ENCODE measurements at places on chromosomes 3 and 15. TPM values are rescaled to one million over a fixed set of nuclear protein-coding genes. Genes with fewer than 3 reads are reported as not detected.

BUB1B gene
- total RNA-seq: 74.6 TPM

RPS27L gene
- total RNA-seq: 206 TPM

FANCD2OS gene
- not detected for total RNA-seq

DUOXA2 gene
- not detected for total RNA-seq

MEX3B gene
- 1.0 TPM for total RNA-seq

ATR gene
- 31.0 TPM for total RNA-seq

PSTPIP1 gene
- 142 TPM for total RNA-seq

UBAP1L gene
- total RNA-seq: 5.9 TPM

NAALADL2 gene
- not detected for total RNA-seq

FAM81A gene
- total RNA-seq: 1.2 TPM

TFG gene
- 59.4 TPM for total RNA-seq

SLC38A3 gene
- total RNA-seq: not detected

CP gene
- not detected for total RNA-seq

ATXN7 gene
- 56.2 TPM for total RNA-seq

ISL2 gene
- total RNA-seq: 0.59 TPM

EFCC1 gene
- 0.07 TPM for total RNA-seq

C3orf20 gene
- 0.20 TPM for total RNA-seq

MNS1 gene
- total RNA-seq: 0.16 TPM

GOLGA8G gene
- not detected for total RNA-seq

TBC1D5 gene
- 51.6 TPM for total RNA-seq

CEP152 gene
- 28.9 TPM for total RNA-seq

PP2D1 gene
- not detected for total RNA-seq

FSD2 gene
- total RNA-seq: not detected

MYRIP gene
- total RNA-seq: not detected

GOLGA6L25 gene
- not detected for total RNA-seq

ARPIN gene
- total RNA-seq: not detected

UCN2 gene
- not detected for total RNA-seq

NR2F2 gene
- total RNA-seq: not detected

ATP13A5 gene
- total RNA-seq: not detected

CCDC80 gene
- 0.02 TPM for total RNA-seq

C2CD4A gene
- not detected for total RNA-seq

DLEC1 gene
- total RNA-seq: 1.1 TPM

CCDC39 gene
- total RNA-seq: not detected

CAPN3 gene
- total RNA-seq: 3.1 TPM

CPLX3 gene
- 0.25 TPM for total RNA-seq

STAC gene
- not detected for total RNA-seq

SH2D7 gene
- 0.11 TPM for total RNA-seq

TM6SF1 gene
- 5.1 TPM for total RNA-seq

CISH gene
- 386 TPM for total RNA-seq

CSTA gene
- not detected for total RNA-seq

CCR2 gene
- total RNA-seq: 19.9 TPM

RAB6B gene
- total RNA-seq: 0.91 TPM

COLQ gene
- 3.9 TPM for total RNA-seq

NR2E3 gene
- not detected for total RNA-seq

CHST13 gene
- total RNA-seq: not detected

P2RY13 gene
- total RNA-seq: not detected

GOLGA6L7 gene
- not detected for total RNA-seq

GPR176 gene
- not detected for total RNA-seq

CFAP91 gene
- not detected for total RNA-seq

RAB5A gene
- total RNA-seq: 41.8 TPM

TCF12 gene
- 72.4 TPM for total RNA-seq

ENTPD3 gene
- total RNA-seq: not detected

CPN2 gene
- total RNA-seq: not detected

GOLGA6B gene
- not detected for total RNA-seq

RHCG gene
- not detected for total RNA-seq

BNIP2 gene
- total RNA-seq: 68.7 TPM

NEK11 gene
- 1.7 TPM for total RNA-seq

RTP1 gene
- not detected for total RNA-seq

IGSF10 gene
- not detected for total RNA-seq

GPR15 gene
- 42.2 TPM for total RNA-seq
